Neuronal stem cell (in vitro differentiated cells): ENCODE measurements at places on chromosomes 11 and 22.

GRCh38 chr11:119306373-119306890, 10.5 kb downstream of the MCAM start:
- no peak for DNase-seq

DNA sequence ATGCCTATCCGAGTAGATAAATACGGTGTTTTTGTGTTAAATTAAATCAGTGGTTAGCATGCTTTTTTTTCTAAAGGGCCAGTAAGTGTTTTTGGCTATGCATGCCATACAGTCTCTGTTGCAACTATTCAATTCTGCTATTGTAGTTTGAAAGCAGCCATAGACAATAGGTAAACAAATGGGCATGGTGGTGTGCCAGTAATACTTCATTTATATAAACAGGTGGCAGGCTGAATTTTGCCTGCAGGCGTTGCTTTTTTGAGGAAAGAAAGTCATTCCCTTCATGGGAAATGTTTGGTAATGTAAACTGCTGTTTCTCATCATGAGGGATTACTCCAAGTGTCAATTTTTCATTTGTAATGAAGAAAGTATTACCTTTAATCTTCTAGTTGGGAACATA, 106.5 kb downstream of the TMEM135 start:
- DNase-seq = no peak

DNA sequence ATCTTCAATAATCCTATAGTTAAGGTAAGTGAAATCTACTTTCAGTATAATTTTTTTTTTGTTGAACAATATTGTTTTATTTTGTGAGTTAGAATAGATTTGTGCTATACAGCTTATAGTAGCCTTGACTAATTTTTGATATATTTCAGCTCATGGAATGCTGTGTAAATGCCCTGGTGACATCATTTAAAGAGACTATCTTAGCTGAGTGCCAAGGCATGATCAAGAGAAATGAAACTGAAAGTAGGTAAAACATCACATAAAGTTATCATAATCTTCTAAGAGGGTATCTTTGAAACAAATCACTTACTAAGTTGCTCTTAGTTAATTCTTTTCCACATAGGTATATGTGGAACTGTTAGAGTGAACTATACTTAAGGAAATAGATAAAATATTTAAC, 51.4 kb upstream of the ACAT1 start:
- DNase-seq = no peak

- no peak for DNase-seq
These were observed 31.6 kb upstream of the IZUMO1R start for GRCh38 chr11:94272738-94273313.

- DNase-seq = no peak
These were observed 1.2 kb upstream of the P2RY6 start for GRCh38 chr11:73270855-73271477.
